ENCODE measurements at places on chromosomes 6 and 20. TPM values are rescaled to one million over a fixed set of nuclear protein-coding genes. Genes with fewer than 3 reads are reported as not detected.
A peak's percentile ranks its signal among the peaks of the same experiment; 100 is the strongest.

The HLA-DQA2 gene
- total RNA-seq: not detected

The TOP1 gene
- total RNA-seq: 98.9 TPM

The CST7 gene
- total RNA-seq: 50.3 TPM

The RHAG gene
- total RNA-seq: not detected

The MYBL2 gene
- 82.6 TPM for total RNA-seq

The PCED1A gene
- 33.6 TPM for total RNA-seq

The TRIM31 gene
- not detected for total RNA-seq

DNA sequence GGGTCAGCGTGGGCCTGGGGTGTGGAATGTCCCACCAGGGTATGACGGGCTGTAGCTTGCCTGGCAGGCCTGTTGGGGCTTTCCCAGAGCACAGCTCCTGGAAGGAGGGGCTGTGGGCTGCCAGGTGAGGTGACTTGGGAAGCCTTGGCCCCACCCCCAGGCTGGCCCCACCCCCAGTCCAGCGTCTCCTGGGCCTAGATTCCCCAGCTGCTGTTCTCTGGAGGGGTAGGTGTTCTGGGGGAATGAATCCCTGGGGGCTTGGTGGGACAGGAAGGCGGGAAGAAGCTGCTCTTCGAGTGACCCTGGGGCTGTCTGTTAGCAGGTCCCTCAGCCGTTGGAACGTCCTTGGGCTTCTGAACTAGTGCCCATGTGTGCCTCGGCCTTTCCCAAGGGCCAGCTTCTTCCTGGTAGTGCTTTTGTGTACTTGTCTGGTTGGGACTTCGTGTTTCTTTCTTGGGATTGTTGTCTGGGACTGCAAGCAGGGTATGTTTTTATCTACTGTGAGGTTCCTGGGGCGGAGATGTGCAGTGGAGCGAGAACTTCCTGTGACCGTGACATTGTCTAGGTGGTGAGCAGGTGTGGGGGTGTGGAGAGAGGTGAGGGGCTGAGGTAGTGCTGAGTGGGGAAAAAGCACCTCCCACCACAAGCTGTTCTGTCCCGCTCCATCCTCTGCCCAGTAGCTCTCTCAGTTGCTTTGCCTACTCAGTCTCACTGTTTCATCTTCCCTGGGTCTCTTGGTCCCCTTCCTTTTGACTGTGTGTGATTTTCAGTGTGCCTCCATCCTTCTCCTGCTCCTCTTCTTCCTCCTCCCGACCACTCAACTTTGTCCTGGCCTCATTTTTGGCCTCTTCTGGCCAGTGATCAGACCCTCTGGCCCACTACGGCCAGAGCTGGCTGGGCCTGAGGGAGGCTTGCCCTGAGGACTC, 1.3 kb upstream of the DDR1 start:
- DNase-seq: no peak

DNA sequence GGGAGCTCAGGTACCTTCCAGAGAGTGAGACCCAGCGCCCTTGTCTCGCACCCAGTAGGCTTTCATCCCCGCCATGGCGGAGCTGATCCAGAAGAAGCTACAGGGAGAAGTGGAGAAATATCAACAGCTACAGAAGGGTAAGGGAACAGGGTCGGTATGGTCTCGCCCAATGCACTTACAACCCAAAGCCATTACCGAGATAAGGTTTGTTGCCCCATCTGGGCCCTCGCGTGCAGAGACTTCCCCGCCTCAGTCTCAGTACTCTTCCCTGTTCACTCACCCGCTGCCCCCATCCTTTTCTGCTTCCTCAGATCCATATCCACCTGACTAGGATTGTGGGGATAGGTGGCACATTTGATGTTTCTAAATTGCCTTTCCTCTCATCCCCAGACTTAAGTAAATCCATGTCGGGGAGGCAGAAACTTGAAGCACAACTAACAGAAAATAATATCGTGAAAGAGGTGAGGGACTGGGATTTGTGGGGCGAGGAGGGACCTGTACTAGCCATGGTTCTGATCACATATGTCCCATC, 449 bp downstream of the PFDN6 start:
- DNase-seq: no peak

- DNase-seq: no peak
Measured at GRCh38 chr6:21444711-21445260, 148.8 kb upstream of the SOX4 start.

GRCh38 chr6:139712830-139713229, 338.4 kb upstream of the CITED2 start:
- DNase-seq: no peak

- DNase-seq: no peak
Measured at GRCh38 chr6:24916496-24916895, 19.3 kb downstream of the RIPOR2 start.

GRCh38 chr20:5596401-5597193, 153.6 kb upstream of the SHLD1 start:
- DNase-seq: no peak

DNA sequence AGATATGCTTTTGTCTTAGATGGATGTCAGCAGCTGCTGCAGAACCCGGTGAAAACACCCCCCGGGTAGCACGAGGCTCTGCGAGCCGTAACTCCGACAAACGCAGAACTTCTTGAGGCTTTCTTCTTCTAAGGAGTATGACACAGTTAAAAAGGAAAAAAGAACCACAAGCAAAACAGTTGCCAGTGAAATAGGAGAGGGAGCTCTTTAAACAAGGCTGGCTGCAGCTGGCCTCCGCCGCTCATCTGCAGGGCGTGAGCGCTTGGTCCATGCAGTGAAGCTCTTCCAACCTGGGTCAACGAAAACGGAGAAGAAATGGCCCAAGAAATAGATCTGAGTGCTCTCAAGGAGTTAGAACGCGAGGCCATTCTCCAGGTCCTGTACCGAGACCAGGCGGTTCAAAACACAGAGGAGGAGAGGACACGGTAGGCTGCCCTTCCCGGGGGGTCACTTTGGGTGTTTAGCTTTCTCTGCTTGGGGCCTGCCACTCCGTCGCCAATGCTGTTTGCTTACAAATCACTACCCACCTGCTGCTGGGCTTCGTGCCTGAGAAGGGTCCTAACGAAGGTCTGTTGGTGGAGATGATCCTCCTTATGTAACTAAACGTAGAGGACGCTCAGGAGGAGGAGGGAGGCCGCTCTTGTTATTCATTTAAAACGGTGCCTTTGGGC, 13.2 kb downstream of the SYTL3 start:
- no peak for DNase-seq

GRCh38 chr6:71324194-71324785, 35.7 kb downstream of the OGFRL1 start:
- no peak for DNase-seq

DNA sequence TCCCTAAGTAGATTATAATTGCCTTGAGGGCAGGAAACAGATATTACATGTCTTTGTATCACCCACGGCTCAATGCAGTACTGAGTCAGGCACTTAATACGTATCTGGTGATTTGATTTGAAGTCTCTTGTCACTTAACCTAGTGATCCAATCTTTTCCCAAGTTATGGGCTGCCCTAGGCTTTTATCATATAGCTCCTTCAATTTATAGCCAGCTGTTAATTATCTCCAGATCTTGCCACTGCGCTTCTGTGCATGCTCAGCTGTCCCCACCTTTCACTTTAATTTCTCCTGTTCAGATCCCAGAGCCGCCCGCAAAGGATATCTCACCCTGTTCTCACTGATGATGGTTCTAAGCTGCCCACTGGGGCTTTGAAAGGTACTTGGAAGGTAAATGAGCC, 41.9 kb downstream of the SNHG17 start:
- DNase-seq: no peak

- DNase-seq: no peak
Measured at GRCh38 chr6:23086100-23086499, 516.7 kb downstream of the HDGFL1 start.

DNA sequence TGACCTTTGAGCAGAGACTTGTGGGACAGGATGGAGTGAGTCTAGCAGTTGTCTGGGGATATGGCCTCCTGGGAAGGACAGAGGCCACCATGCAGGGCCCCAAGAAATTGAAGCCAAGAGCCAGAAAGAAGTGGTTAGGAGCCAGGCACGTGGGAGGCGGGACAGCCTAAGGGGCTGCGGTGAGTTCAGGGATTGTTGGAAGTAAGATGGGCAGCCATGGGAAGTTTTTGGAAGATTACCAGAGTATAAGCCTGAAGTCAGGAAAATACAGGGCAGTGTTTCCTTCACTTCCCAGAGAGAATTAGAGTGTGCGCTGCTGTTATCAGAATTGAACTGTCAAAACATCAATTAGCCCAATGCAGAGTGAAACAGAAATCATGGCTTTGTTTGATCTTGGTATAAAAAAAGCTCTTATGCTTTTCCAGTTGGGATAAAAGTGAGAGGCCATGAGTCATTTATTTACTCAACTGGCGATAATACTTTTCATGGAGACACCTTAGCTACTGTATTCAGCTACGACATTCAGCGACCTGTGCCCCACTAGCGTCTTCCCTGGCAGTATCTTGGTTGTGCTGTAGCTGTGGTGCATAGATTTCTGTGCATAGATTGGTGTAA, 66.9 kb downstream of the PHACTR2 start:
- DNase-seq: no peak

DNA sequence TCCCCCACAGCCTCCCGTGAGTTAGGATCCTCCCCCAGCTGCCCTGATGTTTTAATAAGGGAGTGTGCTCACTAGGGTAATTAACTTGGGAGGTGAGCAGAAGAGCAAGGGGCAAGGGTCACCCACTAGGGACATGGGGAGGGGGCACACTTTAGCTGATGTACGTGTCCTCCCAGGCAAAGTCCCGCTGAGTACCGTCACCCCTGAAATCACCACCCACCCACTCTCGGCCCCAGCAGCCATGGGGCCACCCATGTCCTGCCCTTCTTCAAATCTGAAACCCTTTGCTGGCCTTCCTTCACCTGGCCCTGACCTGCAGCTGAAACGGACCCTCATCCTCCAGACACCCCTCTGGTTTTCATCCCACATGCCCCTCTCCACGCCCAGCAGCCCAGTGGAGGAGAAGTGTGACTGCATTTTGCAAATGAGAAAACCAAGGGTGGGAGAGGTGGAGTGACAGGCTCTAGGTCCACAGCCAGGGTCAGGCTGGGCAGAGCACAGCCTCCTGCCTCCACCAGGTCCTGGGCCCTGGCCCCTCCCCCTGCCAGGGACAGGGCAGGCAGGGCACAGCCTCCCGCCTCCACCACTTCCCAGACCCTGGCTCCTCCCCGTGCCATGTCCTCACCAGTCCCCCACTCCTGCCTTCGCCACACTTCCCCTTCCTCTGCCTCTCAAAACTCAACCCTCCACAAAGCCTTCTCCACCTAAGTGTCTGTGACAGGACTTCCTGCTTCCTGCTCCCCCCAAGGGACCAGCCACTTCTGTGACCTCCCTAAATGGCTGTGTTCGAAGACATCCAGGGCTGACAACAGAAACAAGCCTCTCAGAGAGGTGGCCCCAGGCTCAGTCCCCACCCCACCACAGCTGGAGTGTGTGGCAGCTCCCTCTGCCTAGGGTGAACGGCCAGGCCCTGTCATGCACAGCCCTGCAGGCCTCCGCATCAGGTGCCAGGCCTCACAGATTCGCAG, 15.1 kb downstream of the ACSS1 start:
- peak; percentile 11 for DNase-seq

DNA sequence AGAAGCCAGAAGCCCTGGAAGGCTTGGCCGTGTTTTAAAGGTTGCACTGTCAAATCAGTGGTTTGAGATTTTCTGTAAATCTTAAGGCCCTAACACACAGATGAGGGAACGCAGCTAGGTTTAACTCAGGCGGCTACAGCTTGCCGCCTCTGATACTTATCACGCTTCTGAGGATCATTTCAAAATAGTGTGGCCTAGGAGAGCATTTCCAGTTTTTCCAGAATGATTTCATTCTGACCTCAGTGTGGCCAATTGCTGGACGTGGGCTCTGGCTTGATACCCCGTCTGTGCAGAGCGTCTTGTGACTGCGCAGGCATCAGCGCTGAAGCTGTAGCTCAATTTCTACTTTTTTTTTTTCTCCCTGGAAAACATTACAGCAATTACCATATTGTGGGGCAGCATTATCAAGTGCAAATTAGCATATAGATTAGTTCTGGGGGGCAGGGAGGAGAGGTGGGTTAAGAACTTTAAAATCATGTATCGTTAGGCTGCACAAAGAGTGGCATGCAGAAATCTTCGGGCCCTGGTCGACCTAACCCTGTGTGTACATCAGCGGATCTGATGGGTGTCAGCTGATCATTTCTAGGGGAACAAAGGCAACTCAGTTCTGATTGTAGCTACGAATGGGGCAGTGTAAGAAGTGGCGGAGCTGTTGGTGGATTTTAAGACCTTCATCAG, 105.0 kb upstream of the EEF1E1 start:
- no peak for DNase-seq

- DNase-seq: no peak
Measured at GRCh38 chr20:48875233-48875913, 46.1 kb upstream of the ARFGEF2 start.

Data from activated naive CD4-positive, alpha-beta T cell treated with anti-CD3 and anti-CD28 coated beads, Interleukin-2, amount 50 U/mL, for 72 hours (primary cell).